ENCODE measurements at places on chromosomes 2 and 18.
A peak's percentile ranks its signal among the peaks of the same experiment; 100 is the strongest.

DNA sequence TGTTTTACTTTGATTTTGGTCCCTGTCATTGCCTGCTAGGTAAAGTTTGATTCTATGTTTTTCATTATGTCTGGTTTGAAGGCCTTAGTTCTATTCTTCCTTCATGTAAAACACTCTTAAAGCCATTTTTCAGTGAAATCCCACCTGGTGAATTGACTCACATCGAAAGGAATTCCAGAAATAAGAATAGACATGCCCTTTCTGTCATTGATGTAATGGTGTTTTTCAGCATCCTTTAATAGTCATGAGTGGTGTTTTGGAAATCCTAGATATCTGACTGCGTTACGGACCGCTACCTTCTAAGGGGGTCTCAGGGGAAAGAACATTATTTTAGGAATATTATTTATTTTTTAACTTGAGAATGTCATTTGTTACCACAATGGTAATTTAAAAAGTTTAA, 104.5 kb upstream of the ZEB2 start:
- no peak for DNase-seq

DNA sequence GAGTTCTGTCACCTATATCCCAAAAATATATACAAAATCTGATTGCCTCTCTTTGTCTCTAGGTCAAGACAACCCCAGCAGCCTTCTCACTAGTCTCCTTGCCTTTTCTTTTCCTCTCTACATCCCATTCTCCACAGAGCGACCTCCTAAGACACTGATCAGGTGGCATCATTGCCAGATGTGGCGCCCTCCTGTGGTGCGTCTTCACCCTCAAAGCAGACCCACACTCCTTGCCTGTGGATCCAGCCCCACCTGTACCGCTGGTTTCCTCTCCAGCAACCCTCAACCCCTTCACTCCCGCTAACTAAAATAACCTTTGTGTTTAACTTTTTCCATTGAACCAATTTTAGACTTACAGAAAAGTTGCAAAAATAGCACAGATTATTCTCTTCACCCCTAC, 273.3 kb downstream of the GLI2 start:
- peak; percentile 27 for DNase-seq

- no peak for DNase-seq
These were observed 9.5 kb downstream of the HS1BP3 start for GRCh38 chr2:20641123-20641985.

- DNase-seq = peak; percentile 8
These were observed 83.3 kb upstream of the CD28 start for GRCh38 chr2:203623096-203623495.

DNA sequence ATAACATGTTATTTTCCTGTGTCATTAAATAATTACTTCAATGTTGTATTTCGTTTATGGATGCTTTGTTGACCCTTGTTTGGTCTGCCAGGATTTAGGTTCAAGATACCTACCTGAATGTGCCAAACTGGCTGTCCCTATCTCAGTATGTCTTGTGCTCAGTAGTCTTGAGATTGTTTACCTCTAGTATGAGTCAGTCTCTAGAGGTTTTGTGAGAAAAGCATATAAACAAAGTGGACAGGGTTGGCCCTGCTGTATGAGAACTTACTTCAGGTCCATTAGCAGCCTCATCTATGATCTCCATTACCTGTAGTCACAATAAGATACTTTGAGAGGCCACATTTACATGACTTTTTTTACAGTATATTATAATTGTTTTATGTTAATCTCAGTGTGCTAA, 17.8 kb downstream of the DDX18 start:
- DNase-seq = no peak

- no peak for DNase-seq
These were observed 17.4 kb downstream of the HAT1 start for GRCh38 chr2:171939743-171940071.

GRCh38 chr2:88669482-88670214, 21.8 kb upstream of the RPIA start:
- DNase-seq = peak; percentile 49

GRCh38 chr2:154963511-154963910, 265.0 kb downstream of the KCNJ3 start:
- DNase-seq = no peak

DNA sequence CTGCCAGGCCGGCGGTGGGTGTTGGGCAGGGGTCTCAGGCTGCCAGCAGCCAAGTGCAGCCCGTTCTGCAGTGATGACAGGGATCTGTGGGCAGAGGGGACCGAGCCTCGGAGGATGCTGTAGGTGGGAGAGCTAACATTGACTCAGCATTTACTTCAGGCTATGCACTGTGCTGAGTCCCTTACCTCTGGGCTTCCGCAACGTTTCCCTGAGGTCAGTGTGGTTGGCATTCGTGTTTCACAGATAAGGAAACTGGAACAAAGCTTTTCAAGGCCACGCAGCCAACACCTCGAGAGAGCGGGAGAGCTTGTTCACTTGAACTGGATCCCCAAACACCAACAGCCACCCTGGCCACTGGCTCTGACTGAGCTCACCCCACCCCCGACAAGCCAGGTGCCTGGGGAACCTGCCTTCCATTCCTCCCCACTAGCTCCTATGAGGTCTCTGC, 839 bp upstream of the GPR148 start:
- DNase-seq = no peak

DNA sequence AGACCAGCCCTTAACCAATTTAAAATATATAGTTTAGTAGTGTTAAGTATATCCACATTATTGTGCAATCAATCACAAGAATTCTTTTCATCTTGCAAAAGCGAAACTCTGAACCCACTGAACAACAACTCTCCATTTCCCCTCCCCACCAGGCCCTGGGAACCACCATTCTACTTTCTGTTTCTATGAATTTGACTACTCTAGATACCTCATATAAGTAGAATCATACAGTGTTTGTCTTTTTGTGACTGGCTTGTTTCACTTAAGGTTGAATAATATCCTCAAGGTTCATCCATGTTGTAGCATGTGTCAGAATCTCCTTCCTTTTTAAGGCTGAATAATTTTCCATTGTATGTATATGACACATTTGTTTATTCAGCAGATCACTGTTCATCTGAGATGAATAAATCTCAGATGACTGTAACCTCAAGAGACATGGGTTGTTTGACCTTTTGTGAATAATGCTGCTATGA, 8.1 kb upstream of the SOS1 start:
- no peak for DNase-seq

- no peak for DNase-seq
These were observed 88.6 kb upstream of the B3GNT7 start for GRCh38 chr2:231306791-231307393.

DNA sequence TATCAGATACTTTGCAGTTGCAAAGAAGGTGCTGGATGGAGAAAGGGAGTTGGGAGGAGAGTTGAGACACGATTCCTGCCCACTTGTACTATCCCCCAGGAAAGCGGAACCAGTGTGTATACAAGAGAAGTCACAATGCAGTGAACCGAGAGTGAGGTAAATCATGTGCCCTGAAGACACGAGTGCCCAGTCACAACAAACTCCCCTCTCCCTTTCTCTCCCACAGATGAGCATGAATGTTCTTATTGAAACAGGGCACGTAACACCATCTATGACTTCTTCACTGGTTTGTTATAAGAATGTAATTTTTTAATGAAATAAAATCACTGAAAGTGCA, 155.7 kb downstream of the IRS1 start:
- no peak for DNase-seq

GRCh38 chr18:70373042-70373519, 84.2 kb downstream of the SOCS6 start:
- peak; percentile 97 for DNase-seq

Data from A549 (cell line).